Hematopoietic multipotent progenitor cell treated with erythropoietin and hydrocortisone succinate and interleukin-3 and kit ligand, for 15 days (in vitro differentiated cells): ENCODE measurements at places on chromosomes 11 and 22.

DNA sequence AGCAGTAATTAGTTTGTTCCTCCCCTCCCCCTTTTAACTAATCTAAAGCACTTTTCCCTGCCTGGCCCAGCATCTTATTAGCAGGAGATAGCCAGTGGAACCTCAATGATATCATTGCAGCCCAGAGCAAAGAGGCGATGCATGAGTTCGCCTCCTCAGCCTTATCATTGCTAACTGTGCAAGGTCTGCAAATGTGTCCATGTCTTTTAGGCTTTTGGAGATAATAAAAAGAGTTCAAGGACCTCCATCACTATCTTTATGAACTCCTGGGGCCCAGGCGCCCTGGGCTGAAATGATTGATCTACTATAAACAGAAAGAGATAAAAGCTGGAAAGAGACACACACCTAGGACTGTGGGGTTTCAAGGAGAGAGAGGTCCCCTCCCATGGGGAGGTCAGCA is 124.2 kb upstream of the TBCEL start:
- peak; percentile 40 for DNase-seq

GRCh38 chr11:113504586-113504985 is 29.4 kb upstream of the DRD2 start:
- DNase-seq, result no peak

GRCh38 chr11:72624496-72625201 is 49.6 kb downstream of the PDE2A start:
- DNase-seq, result no peak

DNA sequence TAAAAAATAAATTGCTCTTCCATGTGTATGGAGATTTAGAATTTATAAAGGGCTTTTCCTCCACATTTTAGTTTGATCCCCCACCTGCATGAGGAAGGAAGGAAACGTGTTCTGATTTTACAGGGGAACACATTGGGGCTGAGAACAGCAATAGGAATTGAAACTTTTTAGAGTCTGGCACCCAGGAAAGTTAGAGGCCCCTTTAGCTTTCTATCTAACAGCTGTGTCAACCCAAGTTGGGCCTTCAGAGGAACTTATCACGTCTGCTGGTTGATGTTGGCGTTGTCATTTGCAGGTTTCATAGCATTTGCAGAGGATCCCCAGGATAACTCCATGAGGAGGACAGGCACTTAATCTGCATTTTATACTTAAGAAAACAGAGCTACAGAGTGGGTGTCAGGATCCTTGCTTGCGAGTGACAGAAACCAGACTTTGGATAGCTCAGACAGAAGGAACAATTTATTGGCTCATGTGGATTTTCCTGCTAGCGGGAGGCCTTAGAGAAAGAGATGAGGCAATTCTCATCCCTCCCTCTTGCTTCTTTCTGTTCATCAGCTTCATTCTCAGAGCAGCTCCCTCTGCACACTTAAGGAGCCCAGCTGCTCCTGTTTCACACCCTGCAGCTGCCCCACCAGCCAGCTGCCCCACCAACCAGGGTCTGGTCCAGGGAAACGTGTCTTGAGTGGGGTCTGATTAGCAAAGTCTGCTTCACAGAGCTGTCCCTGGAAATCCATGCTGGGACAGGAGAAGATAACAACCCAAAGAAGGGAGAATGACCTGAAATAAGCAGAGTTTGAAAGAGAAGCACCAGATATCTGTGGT is 92.5 kb upstream of the OR4B1 start:
- DNase-seq, result no peak

DNA sequence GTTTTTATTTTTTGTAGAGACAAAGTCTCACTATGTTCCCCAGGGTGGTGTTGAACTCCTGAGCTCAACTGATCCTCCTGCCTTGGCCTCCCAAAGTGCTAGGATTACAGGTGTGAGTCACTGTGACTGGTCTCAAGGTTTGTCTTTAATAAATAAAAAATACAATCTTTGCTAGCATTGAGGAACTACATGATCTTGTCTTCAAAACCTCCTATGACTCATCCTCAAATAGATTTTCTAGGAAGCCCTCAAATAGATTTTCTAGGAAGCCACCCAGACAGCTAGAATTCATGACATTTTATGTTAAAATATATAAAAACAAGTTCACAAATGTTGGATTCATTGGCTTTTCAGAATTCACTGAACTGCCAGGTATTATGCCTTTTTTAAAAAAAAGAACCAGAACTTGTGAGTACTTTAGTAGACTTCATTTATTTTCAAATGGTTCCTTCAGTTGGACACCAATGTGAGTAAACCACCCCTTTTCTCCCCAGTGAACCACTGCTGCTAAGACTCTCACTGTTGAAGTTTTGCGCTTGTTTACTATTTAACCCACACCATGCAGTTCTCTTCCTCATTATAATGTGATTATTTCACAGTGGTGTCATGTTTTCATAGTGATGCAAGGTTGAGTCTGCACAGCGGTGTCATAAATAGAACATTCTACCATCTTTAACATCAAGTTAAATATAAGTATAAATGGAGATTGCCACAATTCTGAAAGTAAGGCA is 303.9 kb downstream of the CASP12 start:
- no peak for DNase-seq
